Melanocyte of skin (primary cell): ENCODE measurements at places on chromosomes 7 and 10. TPM values are rescaled to one million over a fixed set of nuclear protein-coding genes. Genes with fewer than 3 reads are reported as not detected.

Gene ANXA8
- total RNA-seq, result not detected in 2 replicates

Gene ST8SIA6
- 41.3 and 68.7 TPM in 2 replicates for total RNA-seq

Gene SAMD9
- total RNA-seq, result 40.3 and 77.1 TPM in 2 replicates

Gene H2BK1
- total RNA-seq, result not detected in 2 replicates

Gene SLC16A9
- not detected in 2 replicates for total RNA-seq

Gene GNA12
- total RNA-seq, result 19.6 and 27.9 TPM in 2 replicates

Gene CC2D2B
- under 0.01 TPM in 2 replicates for total RNA-seq

Gene NKX1-2
- total RNA-seq, result under 0.01 TPM in 1 of 2 replicates, not detected in the other
